ENCODE measurements at places on chromosomes 2 and 18.

- DNase-seq: no peak
Observed at GRCh38 chr18:27845897-27846296, 331.0 kb downstream of the CDH2 start.

DNA sequence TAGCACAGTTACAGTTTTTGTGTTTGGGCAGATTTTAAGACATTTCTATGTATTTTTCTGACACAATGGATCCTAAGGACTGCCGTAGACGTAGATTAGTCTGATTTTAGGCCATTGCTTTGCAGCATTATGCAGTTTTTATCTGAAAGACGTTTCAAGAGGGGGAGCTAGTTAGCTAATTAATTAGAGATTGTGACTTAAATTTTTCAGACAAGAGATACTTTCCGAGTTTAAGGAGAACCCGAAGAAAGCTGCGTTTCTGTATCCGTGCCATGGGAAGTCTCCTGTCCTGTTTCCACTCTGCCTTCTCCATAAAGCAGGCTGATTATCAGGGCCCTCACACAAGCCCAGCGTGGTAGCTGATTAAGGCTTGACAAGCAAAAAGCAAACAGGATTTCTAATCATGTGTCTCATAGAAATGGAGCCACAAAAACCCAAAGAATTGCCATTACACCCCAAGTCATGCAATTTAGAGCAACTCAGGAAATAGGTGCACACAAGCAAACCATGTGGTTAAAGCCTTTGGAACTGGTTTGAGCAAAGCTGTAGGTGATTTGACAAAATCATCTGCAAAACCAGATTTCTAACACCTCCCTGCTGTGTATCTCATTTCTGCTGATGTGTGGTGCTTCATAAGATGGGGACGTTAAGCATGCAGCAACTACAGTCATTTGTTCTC lies 808.1 kb downstream of the RNF144A start:
- no peak for DNase-seq

- DNase-seq: no peak
Observed at GRCh38 chr2:106547164-106547903, 60.2 kb downstream of the CD8B2 start.

DNA sequence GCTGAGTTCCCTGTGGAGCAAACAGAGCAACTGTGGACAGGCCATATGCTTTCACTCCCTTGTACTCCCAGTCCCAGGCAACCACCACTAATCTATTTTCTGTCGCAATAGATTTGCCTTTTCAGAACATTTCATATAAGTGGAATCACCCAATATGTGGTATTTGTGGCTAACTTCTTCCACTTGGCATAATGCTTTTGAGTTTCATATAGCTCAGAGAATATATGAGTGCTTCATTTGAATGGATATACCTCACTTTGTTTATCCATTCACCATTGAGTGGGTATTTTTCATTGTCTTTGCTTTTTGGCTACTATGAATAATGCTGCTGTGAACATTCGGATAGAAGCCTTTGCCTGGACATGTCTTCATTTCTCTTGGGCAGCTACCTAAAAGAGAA lies 151.9 kb downstream of the CERS6 start:
- DNase-seq: no peak

- no peak for DNase-seq
Observed at GRCh38 chr2:225600444-225600843, 200.9 kb downstream of the NYAP2 start.

DNA sequence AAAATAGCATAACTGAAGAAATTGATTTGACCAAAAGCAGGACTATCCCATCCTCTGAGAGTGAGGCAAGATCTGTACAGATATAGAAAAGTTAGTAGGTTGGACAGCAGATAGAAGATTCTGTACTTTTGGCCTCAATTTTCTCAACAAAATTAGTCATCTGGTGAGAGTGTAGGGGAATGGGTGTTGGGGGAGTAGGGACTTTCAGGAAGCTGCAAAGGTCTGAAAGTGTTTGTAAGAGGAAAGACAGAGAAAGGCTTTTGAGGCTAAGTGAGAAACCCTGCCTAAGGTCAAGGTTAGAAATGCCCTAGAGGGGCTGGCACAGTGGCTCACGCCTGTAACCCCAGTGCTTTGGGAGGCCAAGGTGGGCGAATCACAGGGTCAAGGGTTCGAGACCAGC lies 40.3 kb downstream of the DAPL1 start:
- DNase-seq: no peak

GRCh38 chr2:228374741-228375140 lies 193.3 kb upstream of the SPHKAP start:
- DNase-seq: no peak

GRCh38 chr2:221448057-221448843 lies 123.9 kb downstream of the EPHA4 start:
- no peak for DNase-seq

GRCh38 chr2:150376553-150377335 lies 110.7 kb downstream of the RND3 start:
- DNase-seq: no peak

DNA sequence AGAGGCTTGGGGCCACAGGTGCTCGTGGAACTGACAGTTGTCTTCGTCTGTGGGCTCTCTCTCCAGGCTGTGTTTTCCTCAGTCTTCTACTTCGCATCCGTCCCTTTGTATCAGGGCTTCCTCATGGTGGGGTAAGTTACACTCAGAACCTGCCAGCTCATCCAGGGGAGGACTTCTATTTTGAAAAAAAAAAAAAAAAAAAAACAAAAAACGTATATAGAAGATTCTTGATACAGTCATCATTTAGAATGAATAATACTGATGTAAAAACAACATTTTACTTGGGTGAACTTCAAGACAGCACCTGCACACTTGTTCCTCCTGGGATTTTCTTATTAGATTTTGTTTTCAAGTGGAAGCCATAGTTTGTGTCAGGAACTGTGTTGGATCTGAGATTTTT lies 47.7 kb upstream of the NFATC1 start:
- no peak for DNase-seq

DNA sequence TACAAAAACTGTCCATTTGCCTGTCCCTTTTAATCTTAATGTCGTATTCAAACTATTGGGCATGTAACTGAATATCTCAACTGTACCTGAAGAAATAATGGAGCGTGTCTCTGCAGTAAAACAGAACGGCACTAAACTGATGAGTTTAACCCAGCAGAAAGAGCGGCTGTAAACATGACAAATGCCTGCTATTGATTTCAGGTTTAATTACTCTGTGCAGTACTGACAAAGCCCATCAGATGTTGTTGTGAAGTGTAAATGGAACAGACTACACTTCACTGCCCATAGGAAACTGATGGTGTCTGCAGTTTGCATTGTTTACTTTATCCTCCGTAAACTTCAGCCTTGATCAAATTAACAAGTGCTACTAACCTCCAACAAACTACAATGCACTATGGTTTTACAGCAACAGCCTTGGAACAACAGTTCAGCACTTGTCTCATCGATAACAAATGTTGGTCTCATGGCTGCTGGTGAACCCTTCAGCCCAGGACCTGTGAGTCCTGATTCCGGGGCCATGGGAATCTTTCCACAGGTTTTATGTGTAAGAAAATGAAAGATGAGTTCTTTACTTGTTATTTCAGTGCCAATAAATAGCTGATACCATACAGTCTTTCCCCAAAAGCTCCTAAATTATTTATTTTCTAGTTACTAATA lies 316.5 kb downstream of the CCDC178 start:
- no peak for DNase-seq

DNA sequence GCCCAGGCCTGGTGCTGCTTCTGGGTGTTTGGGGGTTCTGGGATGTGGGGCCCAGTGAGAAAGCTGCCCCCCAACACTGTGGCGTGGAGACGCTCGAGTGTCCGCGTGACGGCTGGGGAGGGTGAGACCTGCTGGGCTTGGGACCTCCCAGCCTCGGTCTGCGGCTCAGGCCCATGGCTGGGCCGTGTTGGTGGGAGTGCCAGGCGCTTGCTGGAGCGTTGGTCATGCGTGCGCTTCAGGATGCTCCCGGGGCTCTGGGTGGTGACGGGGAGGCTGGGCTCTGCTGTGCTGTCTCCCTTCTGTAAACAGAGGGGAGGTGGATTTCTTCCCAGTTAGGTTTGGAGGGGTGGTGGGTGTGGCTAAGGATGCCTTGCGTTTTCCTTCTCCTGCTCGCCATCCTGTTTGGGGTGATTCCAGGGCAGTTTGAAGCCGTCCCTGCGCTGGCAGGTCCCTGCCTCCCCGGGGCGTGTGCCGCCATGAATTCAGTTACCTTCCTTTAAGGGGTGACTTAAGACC lies 606 bp downstream of the GAL3ST2 start:
- no peak for DNase-seq

DNA sequence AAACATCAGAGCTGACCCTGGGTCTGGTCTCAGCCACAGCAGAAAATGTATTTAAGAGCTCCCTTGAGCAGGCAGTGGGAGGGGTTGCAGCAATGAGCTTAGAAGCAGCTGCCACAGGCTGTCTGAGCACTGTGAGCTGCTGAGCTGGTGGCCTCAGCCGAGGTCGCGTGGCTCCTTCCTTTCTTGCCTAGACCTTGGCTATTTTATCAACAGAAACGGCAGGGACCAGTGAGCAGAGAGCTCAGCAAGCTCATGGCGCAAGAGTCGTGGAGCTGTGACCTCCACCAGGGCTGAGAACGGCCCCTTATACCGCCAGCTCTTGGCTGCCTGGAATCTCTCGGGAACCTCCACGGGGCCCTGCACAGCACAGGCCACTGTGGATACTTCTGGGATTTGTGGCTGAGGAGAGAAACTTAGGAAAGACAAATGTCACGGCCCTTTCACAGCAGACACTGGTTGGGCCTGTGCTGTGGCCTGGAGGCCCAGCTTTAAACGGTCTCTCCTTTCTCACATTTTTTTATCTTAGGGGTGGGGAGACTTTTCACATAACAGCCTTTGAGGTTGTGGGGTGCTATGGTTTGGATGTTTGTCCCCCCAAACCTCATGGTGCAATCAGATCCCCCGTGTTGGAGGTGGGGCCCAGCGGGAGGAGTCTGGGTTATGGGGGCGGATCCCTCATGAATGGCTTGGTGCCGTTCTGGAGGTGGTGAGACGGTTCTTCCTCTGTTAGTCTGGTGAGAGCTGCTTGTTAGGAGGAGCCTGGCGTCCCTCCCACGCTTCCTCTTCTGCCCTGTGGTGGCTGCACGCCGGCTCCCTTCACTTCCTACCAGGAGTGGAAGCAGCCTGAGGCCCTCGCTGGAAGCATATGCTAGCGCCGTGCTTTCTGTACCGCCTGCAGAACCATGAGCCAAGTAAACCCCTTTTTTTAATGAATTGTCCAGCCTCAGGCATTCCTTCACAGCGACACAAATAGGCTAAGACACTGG lies 1.7 kb downstream of the ALLC start:
- no peak for DNase-seq

- DNase-seq: no peak
Observed at GRCh38 chr2:163414121-163414520, 321.7 kb downstream of the FIGN start.

DNA sequence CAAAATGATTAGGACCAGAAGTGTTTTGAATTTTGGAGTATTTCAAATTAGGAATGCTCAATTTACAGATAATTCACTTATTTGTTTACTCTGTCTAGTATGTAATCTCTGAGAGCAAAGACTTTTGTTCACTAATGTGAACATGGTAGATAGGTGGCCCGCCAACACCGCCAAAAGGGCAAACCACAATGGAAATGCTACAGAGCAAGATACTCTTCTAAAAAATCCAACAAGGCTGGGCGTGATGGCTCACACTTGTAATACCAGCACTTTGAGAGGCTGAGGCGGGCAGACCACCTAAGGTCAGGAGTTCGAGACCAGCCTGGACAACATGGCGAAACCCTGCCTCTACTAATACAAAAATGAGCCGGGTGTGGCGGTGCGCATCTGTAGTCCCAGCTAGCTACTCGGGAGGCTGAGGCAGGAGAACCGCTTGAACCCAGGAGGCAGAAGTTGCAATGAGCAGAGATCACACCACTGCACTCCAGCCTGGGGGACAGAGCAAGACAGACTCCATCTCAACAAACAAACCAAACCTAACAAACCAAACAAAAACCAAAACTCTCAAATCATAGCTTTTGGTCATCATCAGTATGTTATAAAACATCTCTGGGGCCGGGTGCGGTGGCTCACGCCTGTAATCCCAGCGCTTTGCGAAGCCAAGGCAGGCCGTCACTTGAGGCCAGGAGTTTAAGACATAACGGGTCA lies 2.4 kb downstream of the CCT4 start:
- DNase-seq: no peak

DNA sequence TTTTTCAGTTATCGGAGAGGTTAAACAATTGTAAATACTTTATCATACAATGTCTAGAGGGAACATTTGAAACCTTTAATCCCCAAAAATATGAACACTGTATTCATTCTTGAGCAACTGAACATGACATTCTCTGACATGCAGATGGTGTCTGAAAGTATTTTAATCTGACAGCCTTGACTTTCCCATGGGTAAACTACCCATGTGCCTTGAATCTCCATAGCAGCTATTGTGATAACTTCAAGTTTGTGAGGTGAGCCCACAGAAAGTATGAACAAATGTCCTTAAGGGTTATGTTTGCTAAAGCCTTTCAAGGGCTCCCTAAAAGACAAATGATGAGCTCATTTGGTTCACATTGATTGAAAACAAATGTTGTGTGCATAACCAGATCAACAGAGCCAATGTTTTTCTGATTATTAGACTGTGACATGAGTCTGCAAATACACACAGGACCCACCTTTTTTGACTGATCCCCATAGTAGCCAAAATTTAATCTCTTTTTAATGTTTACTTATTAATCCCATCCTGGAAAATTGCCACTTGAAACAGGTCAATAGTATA lies 1326.0 kb downstream of the LRP1B start:
- no peak for DNase-seq

- DNase-seq: no peak
Observed at GRCh38 chr2:120851116-120851773, 115.6 kb downstream of the GLI2 start.

DNA sequence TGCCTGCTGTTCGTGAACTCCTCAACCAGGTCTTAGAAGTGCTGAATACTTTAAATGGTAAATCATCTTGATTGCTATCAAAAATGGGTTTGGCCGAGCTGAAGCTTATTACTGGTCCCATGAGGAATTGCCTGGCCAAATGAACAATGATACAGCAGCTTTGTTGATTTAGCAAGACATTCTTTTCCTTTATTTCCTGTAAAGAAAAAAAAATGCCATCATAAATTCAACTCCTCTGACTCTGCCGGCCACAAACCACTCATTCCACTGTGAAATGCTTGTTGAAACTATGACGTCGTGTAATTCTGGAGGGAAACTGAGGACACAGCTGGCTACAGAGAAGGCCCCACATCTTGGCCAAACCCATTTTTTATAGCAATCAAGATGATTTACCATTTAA lies 74.2 kb upstream of the ID2 start:
- no peak for DNase-seq

GRCh38 chr18:49228187-49228586 lies 232.3 kb downstream of the DYM start:
- DNase-seq: no peak

DNA sequence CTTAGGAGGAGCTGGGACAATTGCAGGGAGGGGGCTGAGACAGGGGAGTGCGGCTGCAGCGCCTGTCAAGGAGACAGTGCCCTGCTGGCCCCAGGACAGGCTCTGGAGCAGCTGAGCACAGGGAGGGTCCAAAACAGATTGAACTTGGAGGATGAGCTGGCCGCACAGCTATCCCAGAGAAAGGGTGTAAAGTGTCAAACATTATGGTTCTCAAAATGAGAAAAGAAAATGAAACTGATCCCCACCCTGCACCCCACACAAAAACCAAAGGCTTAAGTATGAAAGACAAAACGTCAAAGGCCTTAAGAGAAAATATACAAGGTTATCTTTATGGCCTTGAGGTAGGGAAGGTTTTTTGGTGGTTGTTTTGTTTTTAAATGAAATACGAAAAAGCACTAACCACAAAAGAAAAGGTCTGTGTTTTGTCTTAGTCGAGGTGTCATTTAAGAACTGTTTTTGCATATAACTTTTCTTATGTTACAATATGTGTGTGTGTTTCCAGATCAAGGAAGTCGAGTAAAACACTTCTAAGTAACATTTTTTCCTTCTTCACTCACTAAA lies 111.8 kb downstream of the HDAC4 start:
- peak; percentile 56 for DNase-seq

All from activated CD4-positive, alpha-beta T cell treated with anti-CD3 and anti-CD28 coated beads, Interleukin-2, amount 50 U/mL, for 48 hours (primary cell).